ENCODE measurements at places on chromosomes 16 and 17.

DNA sequence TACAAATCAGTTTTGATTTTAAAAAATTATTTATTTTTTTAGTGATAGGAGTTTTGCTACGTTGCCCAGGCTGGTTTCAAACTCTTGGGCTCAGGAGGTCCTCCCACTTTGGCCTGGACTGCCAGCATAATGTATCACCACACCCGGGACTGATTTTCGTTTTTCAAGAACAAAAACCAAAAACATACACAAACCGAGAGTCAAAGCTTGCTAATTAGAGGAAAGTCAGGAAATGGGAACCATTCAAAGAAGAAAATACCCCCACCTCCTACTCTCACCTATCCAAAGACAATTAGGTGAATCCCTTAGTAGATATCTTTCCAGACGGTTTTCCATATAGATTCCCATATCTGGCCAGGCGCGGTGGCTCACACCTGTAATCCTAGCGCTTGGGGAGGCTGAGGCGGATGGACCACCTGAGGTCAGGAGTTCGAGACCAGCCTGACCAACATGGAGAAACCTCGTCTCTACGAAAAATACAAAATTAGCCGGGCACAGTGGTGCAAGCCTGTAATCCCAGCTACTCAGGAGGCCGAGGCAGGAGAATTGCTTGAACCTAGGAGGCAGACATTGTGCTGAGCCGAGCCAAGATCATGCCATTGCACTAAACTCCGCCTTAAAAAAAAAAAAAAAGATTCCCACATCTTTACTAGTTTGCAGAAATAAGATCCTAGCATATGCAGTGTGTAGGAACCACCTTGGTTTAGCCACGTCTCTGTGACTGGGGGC lies 883 bp upstream of the SPN start:
- no peak for DNase-seq

DNA sequence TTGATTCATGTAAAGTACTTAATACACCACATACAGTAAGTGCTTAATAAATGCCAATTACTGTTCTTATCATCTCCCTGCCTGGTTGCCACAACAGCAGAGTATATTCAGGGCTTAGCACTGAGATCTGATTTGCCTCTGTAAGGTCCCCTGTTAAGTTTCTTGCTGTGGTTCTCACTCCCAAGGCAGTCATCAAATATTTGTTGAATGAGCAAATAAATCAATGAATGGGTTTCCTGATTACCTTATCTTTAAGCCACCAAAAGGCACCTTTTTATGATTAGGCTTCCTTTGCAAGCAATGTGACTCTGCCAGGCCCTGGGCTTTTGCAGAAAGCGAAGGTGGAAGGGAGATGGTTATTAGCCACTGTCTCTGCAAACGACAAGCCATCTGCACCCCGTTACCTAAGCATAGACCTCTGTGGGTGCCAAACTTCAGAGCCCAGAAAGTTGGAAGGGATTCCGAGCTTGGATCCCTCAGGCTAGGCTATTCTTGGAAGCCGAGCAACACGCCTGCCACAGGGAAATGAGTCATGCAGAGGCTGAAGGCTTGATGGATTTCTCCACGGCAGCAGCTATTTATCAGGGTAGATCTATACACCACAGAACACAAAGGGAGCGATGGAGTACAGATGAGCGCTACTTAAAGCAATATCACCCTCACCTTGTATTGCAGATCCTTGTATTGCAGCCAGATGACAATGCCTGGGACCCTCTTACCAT lies 102.0 kb downstream of the GRIN2A start:
- peak; percentile 43 for DNase-seq

- no peak for DNase-seq
These were observed 27.4 kb upstream of the CCL2 start for GRCh38 chr17:34227707-34228106.

GRCh38 chr17:17387498-17388362 lies 84.6 kb downstream of the NT5M start:
- no peak for DNase-seq

DNA sequence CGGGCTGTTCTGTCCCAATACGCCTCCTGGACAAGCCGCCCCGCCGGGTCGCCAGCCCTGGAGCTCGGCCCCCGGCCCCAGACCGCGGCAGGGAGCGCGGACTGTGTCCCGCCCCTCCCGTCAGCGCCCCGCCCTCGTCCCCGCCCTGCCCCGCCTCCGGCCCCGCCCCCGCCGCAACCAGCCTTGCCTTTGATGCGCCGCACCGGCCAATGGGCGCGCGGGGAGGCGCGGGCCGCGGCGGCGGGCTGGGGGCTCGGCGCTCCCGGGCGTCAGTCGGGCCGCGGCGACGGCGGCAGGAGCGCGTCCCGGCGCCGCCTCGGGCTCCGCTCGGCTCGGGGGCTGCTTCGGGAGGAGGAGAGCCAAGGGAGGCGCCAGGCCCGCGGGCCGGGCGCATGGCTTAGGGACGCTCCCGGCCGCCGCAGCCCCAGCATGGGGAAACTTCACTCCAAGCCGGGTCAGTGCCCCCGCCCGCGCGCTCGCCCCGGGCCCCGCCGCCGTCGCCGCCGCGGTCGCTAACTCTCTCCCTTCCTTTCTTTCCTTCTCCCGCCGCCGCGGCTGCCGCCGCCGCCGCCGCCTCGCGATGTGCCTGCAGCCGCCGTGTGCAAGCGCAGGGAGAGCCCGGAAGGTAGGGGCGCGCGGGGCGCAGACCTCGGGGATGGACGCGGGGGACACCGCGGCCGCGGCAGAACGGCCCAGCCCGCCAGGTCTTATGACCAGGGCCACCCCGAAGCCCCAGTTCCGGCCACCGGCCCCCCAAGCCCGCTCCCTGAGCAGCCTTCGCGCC lies at the start of gene NKD1:
TSS of gene NKD1 (plus strand) at position 272 of the 784 bp plus-strand sequence. CDS start at position 430, 158 bp downstream.
- DNase-seq, result peak; percentile 24

- DNase-seq, result peak; percentile 97
These were observed 30.0 kb downstream of the AXIN2 start for GRCh38 chr17:65531256-65532100.

GRCh38 chr17:66580184-66580955 lies 254.5 kb upstream of the CACNG5 start:
- peak; percentile 40 for DNase-seq

DNA sequence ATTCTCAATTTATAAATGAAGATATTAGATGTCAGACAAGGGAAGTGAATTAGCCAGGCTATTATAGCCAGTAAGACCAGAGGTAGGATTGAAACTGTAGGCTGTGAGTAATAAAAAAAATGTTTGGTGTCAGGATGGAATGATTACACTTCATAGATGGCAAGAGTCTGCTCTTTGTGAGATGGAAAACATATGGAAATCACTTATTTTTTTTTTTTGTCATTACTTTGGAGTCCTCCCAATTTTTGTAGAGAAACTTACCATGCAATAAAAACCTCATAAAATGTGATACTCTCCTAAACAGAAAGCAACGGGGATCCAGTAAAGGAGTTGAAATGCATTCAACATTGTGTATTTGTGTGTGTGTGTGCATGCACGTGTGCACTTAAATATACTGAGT lies 532.7 kb upstream of the CDH8 start:
- DNase-seq, result no peak

DNA sequence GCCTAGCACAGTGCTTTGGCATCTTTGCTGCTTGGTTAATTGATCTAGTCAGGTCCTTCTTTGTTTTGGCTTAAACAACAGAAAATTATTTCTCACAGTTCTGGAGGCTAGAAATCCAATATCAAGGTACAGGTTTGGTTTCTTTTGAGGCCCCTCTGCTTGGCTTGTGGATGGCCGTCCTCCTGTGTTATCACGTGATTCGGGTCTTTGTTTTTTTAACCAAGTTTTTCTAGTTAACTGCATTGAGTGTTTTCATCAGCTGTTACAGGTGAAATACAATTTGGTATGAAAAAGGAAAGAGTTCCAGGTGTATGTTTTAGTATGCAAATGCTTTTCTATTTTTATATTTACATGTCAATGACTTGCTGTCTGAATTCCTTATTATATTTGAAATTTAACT lies 2.8 kb downstream of the NLK start:
- no peak for DNase-seq

GRCh38 chr17:58918884-58919283 lies 163.2 kb downstream of the PPM1E start:
- no peak for DNase-seq

All from fibroblast of pulmonary artery (primary cell).